CD8-positive, alpha-beta memory T cell (primary cell): ENCODE measurements at places on chromosomes 2 and 18.

DNA sequence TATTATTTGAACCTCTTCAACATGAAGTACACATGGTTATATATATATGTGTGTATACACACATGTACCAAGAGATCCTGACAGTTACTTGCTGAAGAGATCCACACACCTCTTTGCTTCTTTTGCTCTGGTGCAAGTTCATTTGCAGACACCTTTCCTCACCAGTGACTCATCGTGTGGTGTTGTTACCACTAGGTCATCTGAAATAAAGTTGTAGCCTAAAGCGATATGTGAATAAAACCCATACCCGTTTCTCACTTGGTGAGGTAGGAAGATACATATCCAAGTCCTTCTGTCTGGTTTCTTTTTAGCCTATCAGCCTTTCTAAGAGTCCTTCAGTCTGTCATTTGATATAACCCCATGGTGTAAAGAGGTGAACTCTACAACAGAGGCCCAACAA lies 379.4 kb upstream of the RAB12 start:
- H3K27ac ChIP-seq = no peak overlapping the region
- DNase-seq = no peak
- H3K27me3 ChIP-seq = no peaks in the 10 kb centered on the region
- H3K4me3 ChIP-seq = no peak overlapping the region
- no peaks in the 10 kb centered on the region for H3K36me3 ChIP-seq

- peaks cover 8% of the 10 kb centered on the region for H3K27me3 ChIP-seq
- H3K36me3 ChIP-seq = no peaks in the 10 kb centered on the region
- no peak for DNase-seq
- H3K27ac ChIP-seq = no peak overlapping the region
Observed at GRCh38 chr2:27723372-27724144, 48.0 kb upstream of the MRPL33 start.

DNA sequence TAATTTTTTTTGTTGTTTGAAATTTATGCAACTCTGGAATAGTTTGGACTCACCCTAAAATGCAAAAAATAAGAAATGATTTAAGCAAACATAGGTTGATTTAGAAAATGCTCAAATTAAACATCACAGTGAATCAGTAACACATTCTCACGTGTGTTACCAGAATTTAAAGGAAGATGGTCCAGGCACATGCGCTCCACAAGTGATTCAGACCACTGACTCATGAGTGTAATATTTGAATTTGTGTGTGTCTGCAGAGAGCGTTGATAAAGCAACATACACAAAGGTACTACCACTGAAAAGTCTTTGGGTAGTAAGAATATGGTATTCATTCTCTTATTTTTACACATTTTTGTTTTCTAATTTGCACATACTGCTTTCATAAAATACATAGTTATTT lies 7.9 kb downstream of the SS18 start:
- H3K36me3 ChIP-seq = peaks cover 4% of the 10 kb centered on the region
- no peak overlapping the region for H3K27ac ChIP-seq
- no peaks in the 10 kb centered on the region for H3K27me3 ChIP-seq
- H3K4me3 ChIP-seq = no peak overlapping the region

DNA sequence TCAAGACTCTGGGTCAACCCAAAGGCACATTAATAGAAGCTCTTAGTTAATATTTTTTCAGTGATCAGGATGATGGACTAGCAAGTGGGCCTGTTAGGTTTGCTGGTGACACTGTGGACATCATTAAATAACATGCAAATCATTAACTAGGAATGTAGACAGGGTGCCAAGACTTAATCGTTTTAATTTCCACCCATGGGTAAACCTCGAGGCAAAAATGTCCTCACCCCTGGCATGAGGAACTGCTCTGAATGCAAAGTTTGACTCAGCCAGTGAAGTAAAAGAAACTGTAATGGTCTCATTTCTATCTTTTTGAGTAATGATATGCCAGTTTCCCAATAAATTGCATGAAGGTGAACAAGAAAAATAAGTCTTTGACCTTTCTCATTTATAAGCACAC lies 152.6 kb upstream of the MEX3C start:
- H3K27me3 ChIP-seq = no peaks in the 10 kb centered on the region
- H3K27ac ChIP-seq = no peak overlapping the region
- no peak overlapping the region for H3K4me3 ChIP-seq
- DNase-seq = no peak

- H3K27me3 ChIP-seq = no peaks in the 10 kb centered on the region
- DNase-seq = no peak
- H3K27ac ChIP-seq = no peak overlapping the region
Observed at GRCh38 chr2:176892676-176893226, 319.8 kb upstream of the HNRNPA3 start.

GRCh38 chr18:70036168-70036567 lies 88.5 kb upstream of the CD226 start:
- no peaks in the 10 kb centered on the region for H3K27me3 ChIP-seq
- no peaks in the 10 kb centered on the region for H3K36me3 ChIP-seq
- H3K4me3 ChIP-seq = no peak overlapping the region
- no peak overlapping the region for H3K27ac ChIP-seq

- H3K4me1 ChIP-seq = peaks cover 14% of the 10 kb centered on the region
- no peak for DNase-seq
- peaks cover 10% of the 10 kb centered on the region for H3K27me3 ChIP-seq
- no peak overlapping the region for H3K27ac ChIP-seq
Observed at GRCh38 chr18:9711361-9712129, 3.4 kb downstream of the RAB31 start.

DNA sequence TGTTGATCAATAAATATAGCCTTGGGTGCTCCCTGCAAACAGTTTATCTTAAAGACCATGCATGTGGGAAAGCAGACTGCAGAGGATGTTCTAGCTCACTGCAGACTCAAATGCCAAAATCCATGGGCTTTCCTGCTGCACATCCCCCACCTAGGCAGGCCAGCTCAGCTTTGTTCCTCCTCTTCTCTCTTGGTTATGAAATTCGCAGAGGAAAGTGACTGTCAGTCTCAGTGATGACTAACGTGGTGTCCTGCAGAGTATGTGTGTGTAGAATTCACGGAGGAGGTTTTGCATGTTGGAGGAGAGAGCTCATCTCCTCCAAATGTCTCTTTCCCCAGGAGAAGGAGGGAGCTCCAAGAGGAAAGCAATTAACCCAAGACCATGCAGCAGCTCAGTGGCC lies 21.4 kb upstream of the KCNS3 start:
- no peaks in the 10 kb centered on the region for H3K27me3 ChIP-seq
- DNase-seq = no peak
- H3K4me3 ChIP-seq = no peak overlapping the region
- H3K36me3 ChIP-seq = no peaks in the 10 kb centered on the region

DNA sequence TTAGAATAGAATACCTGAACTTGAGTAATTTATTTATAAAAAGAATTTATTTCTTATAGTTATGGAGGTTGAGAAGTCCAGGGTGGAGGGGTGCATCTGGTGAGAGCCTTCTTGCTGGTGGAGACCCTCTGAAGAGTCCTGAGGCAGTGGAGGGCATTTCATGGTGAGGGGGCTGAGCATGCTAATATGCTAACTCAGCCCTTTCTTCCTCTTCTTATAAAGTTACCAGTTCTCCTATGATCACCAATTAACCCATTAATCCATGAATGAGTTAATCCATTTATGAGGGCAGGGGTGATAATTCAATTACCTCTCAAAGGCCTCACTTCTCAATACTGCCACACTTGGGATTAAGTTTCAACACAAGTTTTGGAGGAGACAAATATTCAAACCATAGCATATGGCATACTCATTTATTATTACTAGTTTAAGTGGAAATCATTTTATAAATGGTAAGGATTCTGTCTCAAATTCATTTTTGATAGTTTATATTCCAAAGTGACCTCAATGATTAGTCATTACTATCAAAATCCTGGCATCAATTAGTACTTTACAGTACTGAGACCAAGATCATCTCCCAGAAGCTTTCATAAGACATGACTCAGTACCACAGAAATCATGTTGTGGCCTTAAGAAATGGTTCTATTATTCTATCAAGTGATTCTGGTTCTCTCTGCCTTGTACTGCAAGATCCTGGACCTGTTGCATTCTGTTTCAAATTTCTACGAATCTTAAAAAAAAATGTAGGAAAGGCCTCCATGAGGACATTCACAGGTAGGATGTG lies 5.5 kb downstream of the ZNF396 start:
- H3K36me3 ChIP-seq = no peaks in the 10 kb centered on the region
- no peak overlapping the region for H3K4me3 ChIP-seq
- H3K27ac ChIP-seq = no peak overlapping the region
- peaks cover 7% of the 10 kb centered on the region for H3K4me1 ChIP-seq

GRCh38 chr18:59821983-59822382 lies 77.8 kb upstream of the PMAIP1 start:
- H3K36me3 ChIP-seq = no peaks in the 10 kb centered on the region
- no peaks in the 10 kb centered on the region for H3K4me1 ChIP-seq
- H3K4me3 ChIP-seq = no peak overlapping the region
- H3K27ac ChIP-seq = no peak overlapping the region
- no peaks in the 10 kb centered on the region for H3K27me3 ChIP-seq

- no peak overlapping the region for H3K4me3 ChIP-seq
- H3K27ac ChIP-seq = no peak overlapping the region
- DNase-seq = no peak
Observed at GRCh38 chr18:37507239-37507638, 58.4 kb downstream of the CELF4 start.

DNA sequence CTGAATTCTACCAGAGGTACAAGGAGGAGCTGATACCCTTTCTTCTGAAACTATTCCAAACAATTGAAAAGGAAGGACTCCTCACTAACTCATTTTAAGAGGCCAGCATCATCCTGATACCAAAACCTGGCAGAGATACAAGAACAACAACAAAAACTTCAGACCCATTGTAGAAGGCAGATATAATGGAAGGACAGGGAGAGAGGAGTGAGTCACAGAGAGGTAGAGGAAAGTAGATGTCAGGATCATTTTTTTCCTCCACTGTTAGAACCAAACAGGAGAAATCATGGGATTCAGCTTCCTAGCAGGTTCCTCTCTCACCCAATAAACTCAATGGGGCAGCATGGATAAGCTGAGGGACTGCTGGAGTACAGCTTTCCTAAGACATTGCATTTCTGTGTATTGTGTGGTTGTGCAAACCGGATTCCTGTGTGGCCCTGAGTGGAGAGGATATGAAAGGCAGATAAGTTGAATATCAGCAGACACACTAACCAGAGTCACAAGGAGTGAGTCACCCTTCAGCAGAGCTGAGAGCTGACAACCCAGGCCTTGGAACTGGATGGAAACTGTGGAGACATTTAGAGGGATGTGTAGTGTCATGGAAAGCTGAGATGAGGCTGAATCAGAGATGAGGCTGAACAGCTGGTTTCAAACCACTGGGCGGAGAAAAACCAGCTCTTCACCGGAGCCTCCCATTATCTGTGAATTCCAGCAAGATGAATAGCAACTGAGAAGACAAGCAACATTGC lies 60.9 kb upstream of the MMADHC start:
- H3K36me3 ChIP-seq = no peaks in the 10 kb centered on the region
- H3K4me1 ChIP-seq = no peaks in the 10 kb centered on the region
- no peaks in the 10 kb centered on the region for H3K27me3 ChIP-seq
- H3K4me3 ChIP-seq = no peak overlapping the region

DNA sequence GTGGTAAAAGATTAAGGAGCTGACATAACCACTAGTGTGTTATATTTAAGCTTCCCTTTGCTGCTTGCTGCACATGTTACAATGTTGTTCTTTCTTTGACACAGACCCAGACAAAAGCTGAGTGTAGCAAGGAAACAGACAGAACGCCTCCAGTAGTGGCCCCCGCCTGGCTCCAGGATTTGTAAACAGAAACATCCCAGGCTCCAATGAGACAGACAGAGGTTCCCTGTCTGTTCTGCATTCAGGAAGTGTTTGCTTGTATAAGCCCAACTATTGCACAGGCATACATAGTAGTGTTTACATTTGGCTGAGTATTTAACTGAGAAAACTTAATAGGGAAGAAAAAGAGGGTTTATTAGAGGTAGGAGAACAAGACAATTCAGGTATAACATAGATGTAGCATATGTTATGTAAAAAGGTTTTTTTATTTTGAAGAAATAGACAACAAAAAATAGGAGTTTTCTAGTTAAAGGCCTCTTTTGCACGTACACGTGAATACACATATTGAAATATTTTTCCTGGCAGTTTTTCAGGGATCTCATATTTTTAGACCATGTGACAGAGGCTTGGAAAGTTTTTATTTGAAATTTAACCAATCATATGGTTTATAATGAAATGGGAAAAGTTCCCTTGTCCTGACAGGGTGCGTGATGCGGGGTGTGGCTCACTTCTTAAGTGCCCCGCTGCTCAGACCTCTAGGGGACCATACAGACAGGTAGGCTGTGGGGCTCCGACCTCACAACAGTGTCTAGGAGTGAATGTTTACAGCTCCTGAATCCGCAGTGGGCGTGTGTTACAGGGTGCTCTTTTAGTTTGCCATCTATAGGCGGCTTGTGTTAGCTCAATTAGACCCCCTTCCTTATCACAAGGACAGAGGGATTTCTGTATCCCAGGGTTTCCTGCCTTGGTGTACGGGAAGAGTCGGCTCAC lies 118.4 kb downstream of the BMPR2 start:
- no peak overlapping the region for H3K27ac ChIP-seq
- H3K4me1 ChIP-seq = no peaks in the 10 kb centered on the region
- H3K27me3 ChIP-seq = no peaks in the 10 kb centered on the region

DNA sequence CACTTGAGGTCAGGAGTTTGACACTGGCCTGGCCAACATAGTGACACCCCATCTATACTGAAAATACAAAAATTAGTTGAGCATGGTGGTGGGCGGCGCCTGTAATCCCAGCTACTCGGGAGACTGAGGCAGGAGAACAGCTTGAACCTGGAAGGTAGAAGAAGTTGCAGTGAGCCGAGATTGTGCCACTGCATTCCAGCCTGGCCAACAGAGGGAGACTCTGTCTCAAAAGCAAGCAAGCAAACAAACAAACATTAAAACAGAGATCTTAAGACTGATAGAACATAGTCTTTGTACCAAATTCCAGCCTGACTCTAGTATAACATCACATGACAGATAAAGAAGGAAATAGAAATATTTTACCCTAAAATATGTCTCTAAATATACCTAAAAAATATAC lies 168.1 kb downstream of the PTPRM start:
- H3K36me3 ChIP-seq = no peaks in the 10 kb centered on the region
- H3K4me3 ChIP-seq = no peak overlapping the region
- no peak overlapping the region for H3K27ac ChIP-seq
- DNase-seq = no peak

GRCh38 chr2:102251042-102251848 lies 60.1 kb upstream of the IL1RL1 start:
- H3K27me3 ChIP-seq = no peaks in the 10 kb centered on the region
- no peak overlapping the region for H3K27ac ChIP-seq
- H3K4me1 ChIP-seq = peaks cover 9% of the 10 kb centered on the region
